Trophoblast cell (in vitro differentiated cells and primary cell): ENCODE measurements at places on chromosomes 1 and 21.
A peak's percentile ranks its signal among the peaks of the same experiment; 100 is the strongest.

DNA sequence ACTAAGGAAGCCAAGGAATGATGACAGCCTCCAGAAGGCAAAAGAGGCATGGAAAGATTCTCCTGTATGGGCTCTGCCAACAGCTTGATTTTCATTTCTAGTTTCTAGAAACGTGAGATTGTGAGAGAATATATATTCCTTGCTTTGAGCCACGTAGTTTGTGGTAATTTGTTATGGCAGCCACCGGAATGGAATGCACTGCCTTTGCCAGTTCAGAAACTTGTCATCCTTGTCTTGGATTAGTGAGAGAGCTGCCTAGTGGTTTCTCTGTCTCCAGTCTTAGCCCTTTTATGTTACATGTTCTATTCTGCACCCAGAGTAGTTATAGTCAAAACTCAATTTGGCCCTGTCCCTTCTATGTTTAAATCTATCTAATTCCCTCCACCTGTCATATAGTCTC is 216.0 kb upstream of the PTGFR start:
- no peak for DNase-seq

GRCh38 chr1:101444381-101444780 is 207.6 kb downstream of the S1PR1 start:
- DNase-seq, result no peak

DNA sequence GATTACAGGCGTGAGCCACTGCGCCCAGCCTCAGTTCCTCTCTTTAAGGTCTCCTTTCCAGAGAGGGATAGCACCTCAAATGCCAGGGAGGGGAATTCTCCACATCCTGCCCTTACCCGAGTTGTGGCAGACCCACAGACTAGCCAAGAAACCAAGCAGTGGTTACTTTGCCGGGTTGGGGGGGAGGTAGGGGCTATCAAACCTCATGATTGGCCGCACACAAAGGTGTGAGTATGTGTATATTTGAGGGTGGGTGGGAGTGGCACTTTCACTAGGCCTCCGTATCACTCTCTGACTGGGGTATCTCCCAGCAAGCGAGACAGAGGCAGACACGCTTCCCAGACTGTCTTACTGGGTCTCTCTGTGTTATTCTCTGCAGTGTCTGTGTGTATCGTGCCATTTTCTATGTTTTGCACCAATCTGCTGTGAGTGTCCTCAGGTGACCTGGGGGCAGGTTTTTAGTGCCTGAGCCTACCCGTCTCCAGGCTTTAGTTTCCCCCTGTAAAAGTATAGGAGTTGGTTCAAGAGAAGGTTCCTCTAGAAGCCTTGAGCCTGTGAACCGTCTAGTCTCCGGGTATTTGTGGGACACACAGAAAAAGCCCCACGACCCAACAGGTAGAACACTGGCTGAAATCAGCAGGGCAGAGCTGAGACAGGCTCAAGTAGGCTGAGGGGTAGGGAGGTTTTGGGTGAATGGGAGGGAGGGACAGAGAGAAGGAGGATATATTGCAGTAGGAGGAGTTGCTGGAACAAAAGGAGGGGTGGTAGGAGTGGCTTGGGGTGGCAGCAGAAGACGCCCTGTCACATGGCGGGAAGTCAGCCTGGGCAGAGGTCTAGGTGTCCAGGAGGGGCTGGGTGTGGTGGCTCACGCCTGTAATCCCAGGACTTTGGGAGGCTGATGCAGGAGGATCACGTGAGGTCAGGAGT is 10.3 kb downstream of the LMNA start:
- DNase-seq, result peak; percentile 78

GRCh38 chr1:52141513-52142219 is at the start of gene ZFYVE9:
TSS of gene ZFYVE9 (plus strand) at chr1:52142089. CDS start at chr1:52233207, 91,118 bp downstream.
- DNase-seq, result peak; percentile 90

- DNase-seq, result no peak
These were observed 98.5 kb upstream of the DMRTA2 start for GRCh38 chr1:50521703-50522102.
